Activated gamma-delta T cell treated with Interleukin-2 at 50 U/mL for 16 hours (primary cell): ENCODE measurements at places on chromosomes 4 and X.

DNA sequence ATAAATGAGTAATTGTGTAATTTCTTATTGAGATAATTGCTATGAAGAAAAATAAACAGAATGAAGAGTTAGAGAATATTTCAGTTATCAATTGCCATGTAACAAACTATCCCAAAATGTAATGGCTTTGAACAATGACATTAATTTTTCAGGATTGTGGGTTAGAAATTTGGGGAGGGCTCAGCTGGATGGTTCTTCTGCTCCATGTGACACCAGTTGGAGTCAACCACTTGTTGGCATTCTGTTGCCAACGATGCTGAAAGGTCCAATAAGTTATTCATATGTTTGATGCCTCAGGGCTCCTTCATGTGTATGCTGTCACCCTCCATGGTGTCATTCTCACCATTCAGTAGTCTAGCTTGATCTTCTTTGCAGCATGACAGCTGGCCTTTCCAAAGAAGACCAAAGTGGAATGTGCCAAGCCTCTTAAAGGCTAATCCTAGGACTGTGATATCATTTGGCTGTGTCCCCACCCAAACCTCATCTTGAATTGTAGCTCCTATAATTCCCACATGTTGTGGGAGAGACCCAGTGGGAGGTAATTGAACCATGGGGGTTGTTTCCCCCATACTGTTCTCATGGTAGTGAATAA lies 20.9 kb upstream of the CCDC149 start:
- no peak for DNase-seq

DNA sequence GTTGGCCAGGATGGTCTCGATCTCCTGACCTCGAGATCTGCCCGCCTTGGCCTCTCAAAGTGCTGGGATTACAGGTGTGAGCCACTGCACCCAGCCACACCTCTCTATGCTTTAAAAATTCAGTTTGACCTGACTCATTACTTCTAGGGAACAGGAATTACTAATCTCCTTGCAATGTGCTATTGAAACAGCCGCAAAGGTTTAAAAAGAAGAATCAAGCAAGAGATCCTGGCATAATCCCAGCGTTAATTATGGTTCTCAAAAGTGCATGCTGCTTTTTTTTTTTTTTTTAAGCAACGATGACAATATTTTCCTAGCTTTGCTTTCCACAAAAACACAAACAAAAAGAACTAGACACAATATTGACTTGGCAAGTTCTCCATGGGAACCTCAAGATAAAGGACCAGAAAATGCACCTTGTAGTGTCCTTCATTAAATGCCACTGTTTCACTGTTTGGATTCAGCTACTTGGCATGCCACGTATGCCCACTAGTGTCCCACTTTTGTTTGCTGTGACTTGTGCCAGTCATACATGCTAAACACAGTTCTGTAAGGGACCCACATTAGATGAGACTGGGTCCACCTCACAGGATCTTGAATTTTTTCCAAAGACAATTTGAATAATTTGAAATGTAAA lies 112.6 kb upstream of the PPARGC1A start:
- DNase-seq = no peak

GRCh38 chr4:99504804-99505502 lies 5.9 kb upstream of the C4orf17 start:
- no peak for DNase-seq

- no peak for DNase-seq
Observed at GRCh38 chr4:148412460-148412994, 29.7 kb downstream of the NR3C2 start.

DNA sequence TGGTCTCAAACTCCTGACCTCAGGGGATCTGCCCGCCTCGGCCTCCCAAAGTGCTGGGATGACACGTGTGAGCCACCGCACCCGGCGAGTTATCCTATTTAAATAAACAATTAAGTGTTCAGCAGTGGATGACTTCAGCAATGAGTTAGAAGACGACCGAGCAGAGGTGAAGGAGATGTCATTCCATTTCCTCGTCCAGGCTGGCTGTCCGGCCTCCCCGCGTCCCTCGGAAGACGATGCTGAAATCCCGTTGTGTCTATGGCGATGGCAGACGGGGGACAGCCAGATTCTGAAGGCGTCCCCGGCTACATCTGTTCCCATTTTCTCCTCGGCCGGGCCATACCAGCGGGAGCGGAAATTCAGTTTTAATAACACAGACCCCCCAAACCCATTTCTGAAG lies 209.8 kb downstream of the CRLF2 start:
- no peak for DNase-seq

DNA sequence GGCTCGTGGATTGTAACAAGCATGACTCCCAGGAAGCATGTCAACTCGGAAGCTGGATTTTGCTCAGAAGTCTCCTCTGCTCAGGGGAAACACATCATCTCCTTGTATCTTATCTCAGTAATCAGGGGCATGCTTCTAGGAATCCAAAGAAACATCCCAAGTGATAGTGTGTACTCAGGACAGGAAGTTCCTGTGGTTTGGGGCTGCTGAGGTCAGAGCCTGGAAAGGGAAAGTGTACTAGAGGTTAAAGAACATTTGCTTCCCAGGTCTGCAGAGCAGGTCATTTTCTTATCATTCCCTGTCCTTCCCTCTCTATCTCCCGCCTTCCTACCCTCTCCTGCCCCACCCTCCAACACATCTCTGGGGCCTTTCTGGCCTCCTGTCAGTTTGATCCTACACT lies 38.8 kb downstream of the SLC34A2 start:
- DNase-seq = no peak

DNA sequence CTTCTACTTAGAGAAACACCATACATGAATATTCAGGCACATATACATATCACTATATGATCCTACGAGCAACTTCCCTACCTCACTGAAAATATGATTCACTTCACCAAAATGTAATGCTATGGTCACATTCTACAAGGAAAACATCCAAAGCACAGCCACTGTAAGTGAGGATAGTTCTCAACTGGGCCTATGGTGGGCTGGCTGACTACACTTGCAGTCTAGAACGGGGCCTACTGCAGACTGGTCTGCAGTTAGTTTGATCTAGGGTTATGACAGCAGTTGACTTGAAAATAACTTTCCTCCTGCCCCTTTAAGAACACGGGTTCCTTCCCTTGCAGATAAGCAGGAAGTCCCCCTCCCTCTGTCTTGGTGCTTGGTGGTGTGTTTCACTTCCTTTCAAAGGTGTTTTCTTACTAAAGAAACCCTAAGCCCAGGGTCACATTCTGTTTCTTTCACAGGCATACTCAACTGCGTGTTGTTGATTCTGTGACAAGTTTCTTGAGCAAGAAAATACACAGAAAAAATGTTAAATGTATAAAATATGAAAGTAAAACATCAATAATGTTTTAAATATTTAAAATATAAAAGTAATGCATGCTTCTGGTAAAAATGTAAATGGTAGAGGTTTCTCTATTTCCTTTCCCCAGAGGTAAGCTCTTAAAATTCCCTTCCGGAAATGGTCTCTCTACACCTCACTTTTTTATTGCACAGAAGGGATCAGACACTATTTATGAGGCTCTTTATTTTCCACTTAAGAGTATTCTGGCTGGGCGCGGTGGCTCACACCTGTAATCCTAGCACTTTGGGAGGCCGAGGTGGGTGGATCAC lies 18.0 kb upstream of the TMSB4X start:
- peak; percentile 64 for DNase-seq

DNA sequence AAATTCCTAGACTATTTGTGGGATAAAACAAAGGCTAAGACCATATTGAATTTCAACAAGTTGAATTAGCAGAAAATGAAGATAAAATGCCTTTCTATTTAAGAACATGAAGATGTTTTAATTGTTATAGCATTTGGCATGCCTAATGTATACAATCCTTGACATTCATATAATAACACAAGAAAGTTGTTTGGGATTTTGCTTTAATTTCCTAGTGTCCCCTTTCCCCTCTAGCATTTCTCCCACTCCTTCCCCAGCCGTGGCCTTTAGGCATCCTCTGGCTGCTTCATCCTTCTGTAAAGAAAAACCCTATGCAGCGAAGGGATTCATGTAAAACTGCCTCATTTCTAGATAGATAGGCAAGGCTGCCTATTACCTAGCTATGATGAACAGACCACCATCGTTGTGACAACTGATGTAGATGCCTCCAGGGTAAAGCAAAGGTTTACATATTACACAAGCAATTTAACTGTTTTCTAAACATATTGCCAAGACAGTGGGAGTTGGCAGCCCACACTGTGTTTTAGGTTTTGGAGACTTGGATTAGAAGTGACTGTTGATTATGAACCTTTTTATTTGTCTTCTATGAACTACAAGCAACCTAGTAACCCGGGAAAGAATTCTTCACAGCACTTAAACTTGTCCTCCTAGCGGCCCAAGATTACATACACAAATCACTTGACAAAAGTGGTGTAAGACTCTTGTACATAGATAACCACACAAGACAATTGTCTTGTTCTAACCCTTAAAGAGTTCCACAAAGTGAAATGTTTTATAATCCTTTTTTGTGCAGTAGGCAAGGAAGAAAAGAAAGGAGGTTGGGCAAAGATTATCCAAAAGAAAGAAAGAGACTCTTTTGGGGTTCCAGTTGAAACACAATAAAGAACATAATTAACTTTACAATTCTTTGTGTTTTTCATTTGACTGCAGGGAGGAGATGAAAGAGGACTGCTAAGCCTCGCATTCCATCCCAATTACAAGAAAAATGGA lies 59.9 kb downstream of the HHIP start:
- no peak for DNase-seq

GRCh38 chr4:23485801-23486200 lies 404.0 kb downstream of the PPARGC1A start:
- no peak for DNase-seq

DNA sequence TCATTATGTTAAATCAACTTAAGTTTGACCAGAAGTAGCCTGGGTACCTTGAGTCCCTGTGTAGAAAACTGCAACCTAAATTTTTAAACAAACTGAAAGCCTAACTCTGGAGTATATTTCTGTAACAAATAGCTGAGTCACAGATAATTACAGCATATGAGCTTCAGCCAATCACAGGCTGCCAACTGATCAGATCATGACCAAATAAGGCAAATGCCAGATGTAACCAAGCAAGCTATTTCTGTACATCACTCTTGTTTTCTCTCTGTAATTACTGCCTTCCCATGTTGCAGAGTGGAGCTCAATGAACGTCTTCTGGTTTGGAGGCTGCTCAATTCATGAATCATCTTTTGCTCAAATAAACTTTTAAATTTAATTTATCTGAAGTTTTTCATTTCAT lies 980.9 kb upstream of the DIAPH2 start:
- no peak for DNase-seq

DNA sequence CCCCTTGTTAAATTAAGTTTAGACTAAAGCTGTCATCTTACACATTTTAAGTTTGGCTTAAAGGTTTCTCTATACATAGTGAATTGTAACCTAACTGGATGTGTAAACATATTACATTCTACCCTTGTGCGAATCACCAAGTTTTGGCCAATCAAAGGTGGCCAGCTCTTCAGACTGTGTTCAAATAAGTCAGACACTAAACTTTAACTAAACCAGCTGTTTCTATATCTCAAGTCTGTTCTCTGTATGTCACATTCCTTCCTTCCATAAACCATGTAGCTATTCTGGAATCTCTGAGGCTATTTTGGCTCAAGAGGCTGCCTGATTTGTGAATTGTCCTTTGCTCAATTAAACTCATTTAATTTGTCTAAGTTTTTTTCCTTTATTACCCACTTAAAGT lies 6.7 kb downstream of the SULT1B1 start:
- no peak for DNase-seq

DNA sequence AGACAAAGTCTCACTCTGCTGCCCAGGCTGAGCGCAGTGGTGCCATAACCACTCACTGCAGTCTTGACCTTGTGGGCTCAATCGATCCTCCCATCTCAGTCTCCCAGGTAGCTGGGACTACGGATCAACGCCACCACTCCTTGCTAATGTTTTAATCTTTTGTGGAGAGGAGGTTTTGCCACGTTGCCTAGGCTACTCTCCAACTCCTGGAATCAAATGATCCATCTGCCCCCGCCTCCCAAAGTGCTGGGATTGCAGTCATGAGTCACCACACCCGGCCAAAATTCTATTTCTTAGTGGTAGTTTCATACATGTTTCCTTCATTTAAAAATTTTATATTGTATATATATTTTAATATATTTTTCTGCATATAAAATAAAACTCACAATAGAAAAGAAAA lies 125.8 kb upstream of the CLNK start:
- DNase-seq = no peak

DNA sequence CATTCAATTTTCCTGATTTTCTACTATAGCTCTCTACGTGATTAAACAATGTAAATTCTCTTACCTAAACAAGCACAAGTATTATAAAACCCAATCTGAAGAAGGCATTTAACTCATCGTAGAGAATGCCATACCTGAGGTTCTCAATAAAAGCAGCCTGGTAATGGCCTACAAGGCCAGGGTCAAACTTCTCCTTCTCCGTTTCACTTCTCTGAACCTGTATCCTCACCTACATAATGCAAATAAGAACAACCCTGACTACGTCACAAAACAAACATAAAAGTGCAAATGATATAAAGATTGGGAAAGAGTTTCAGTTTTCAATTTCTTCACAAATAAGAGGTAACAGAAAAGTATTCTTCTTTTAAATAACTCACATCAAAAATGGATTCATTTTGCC lies 55.6 kb upstream of the STS start:
- DNase-seq = no peak

GRCh38 chrX:151363316-151363715 lies 33.7 kb upstream of the VMA21 start:
- no peak for DNase-seq

GRCh38 chr4:61446941-61447340 lies 246.8 kb downstream of the ADGRL3 start:
- no peak for DNase-seq

DNA sequence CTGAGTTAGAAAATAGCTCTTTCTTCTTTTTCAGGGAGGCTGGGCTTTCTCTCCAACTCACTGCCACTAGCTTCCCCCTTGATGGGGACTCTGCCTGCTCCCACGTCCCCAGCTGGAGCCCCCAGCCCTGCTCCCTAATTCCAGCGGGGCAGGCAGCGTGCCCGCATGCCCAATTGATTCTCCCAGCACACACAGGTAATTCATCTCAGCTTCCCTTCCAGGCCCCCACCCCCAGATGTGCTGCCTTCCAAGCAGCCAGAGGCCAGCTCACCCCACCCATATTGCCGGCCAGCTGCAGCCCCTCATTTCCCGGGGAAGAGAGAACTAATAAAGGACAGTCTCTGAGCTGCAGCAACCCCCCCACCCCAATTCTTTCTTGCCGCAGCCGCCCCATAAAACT lies 69.8 kb downstream of the EFNB1 start:
- DNase-seq = no peak

GRCh38 chr4:139848028-139848427 lies 182.4 kb downstream of the MGST2 start:
- DNase-seq = no peak

GRCh38 chr4:40337051-40337450 lies 1.9 kb downstream of the CHRNA9 start:
- no peak for DNase-seq

DNA sequence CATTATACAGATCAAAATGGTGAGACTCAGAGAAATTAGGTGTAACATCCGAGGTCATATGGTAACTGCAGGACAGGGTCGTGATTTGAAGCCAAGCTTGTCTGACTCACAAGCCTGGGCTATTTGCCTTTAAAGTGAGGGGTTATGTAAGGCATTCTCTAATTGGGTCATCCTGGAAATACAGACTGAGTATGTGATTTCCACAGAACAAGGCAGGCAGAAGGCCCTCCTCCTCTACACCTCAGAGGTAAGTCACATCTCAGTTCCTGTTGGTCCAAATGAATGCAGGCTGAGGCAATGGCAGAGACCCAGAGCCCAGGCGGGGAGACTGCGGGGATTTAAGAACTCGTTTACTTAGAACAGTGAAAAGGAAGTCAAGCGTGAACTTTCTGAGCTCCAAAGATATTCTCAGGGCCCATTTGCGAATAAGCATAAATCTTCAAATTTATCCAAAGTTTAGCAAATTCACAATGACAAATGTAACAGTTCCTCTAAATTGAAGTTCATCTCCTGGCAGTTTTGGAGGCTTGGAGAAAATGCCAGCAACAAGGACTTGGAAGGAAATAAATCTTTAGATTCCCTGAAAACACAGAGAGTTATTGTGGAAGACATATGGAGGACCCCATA lies 153.3 kb downstream of the LDB2 start:
- no peak for DNase-seq
